ENCODE measurements at places on chromosomes 6 and 20.

DNA sequence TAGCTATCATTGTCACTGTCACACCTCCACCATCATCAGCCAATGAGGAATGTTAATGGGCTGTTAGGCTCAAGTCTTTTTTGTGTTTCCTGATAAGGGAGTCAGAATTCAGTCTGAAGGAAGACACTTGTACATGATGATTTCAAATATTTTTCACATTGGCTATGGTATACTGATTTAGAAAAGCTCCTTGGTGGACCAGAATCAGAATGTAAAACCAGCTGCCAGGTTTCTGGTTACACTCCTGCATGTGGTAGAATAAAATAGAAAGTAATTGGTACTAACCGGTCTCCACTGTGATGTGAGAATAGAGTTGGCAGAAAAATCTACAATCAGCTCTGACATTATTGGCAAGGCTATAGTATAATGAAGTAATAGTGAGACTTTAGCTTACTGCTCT is 10.7 kb downstream of the COL9A1 start:
- no peak for DNase-seq

- DNase-seq, result no peak
Observed at GRCh38 chr20:43863821-43864544, 50.7 kb upstream of the TOX2 start.

DNA sequence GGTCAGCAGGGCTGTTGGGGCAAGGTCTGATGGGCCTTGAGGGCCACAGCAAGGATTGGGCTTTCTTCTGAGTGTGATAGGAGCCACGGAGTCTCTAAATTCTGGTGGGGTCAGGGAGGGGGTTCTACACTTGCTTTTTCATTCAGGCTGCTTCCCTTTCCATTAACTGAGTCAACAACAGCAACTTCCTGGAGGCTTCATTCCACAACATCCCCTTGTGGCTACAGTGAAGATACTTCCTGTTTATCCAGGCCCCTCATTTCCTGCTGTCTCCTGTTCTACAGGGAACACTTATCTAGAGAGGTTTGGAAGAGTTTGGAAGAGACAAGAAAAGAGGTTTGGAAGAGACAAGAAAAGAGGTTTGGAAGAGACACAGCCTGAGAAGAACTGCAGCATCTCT is 144.8 kb upstream of the ENPP5 start:
- DNase-seq, result no peak

- DNase-seq, result no peak
Observed at GRCh38 chr20:6595704-6596103, 171.8 kb upstream of the BMP2 start.

- DNase-seq, result no peak
Observed at GRCh38 chr6:134853111-134854055, 96.5 kb downstream of the ALDH8A1 start.

DNA sequence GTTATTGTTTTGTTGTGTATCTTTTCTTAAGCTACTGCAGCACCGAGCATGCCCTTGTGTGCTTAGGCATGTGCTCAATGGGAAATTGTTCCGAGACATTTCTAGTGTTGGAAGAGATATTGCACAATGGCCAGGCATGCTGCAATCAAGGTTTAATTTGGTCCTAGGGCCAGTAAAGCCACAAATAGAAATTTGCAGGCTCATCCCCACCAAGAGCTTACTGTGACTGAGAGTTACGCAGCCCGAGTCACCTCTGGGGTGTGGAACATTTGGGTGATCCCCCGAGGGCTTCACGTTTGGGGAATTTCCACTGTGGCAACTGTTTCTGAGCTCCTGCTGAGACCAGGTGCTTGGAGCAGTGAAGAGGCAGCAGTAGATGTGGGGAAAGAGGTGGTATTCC is 65.8 kb downstream of the ADTRP start:
- peak; percentile 21 for DNase-seq

DNA sequence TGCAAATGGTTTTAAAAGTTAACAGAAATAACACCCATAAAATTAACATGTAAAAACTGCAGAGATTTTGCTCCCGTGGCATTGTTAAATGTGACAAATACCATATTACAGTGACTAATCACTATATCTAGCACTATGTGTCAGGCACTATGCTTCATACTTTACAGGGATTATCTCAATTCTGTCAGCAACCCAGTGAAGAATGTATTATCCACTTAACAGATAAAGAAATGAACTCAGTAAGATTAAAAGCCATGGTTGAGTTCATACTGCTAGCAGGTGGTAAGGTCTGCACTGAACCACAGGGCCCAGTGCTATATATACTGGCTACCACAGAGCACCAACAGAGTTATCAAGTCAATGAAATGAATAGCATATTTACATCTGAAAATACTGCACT is 65.4 kb downstream of the RWDD2A start:
- no peak for DNase-seq

DNA sequence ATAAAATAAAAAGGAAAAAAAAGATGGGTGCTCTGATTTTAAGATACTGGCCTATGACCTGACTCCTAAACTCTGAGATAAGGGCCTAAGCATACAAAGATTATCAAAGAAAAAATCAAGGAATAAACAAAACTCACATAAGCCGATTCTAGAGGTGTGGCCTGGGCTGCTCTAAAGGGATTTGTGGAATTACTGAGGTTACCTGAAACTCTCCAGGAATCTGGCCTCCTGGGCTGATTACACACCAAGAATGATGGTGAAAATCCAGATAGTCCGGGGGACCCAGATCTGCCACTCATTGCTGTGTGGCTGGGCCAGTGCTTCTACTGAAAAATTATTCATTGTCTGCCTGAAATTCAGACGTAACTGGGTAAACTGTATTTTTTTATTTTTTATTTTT is 122.7 kb upstream of the RNF24 start:
- no peak for DNase-seq

Measured in activated naive CD8-positive, alpha-beta T cell treated with anti-CD3 and anti-CD28 coated beads, Interleukin-2, amount 50 U/mL, for 16 hours (primary cell).